GM10248 (cell line): ENCODE measurements at places on chromosomes 7 and 10.

DNA sequence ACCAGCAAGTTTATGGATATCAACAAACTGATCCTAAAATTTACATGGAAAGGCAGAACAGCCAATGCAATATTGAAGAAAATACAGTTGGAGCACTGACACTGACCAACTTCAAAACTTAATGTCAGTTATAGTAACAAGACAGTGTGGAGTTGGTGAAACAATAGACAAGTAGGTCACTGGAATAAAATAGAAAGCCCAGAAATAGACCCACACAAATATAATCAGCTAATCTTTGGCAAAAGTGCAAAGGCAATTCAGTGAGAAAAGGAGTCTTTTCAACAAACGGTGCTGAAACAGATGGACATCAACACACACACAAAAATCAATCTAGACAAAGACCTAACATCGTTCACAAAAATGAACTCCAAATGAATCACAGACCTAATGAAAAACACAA, 13.8 kb downstream of the RSU1 start:
- DNase-seq = no peak

- no peak for DNase-seq
Observed at GRCh38 chr7:28112012-28112411, 68.6 kb downstream of the JAZF1 start.

- DNase-seq = no peak
Observed at GRCh38 chr10:10591715-10592341, 425.8 kb upstream of the CELF2 start.

GRCh38 chr7:132076301-132077035, 499.8 kb downstream of the PLXNA4 start:
- no peak for DNase-seq

- no peak for DNase-seq
Observed at GRCh38 chr7:80273327-80273726, 138.7 kb downstream of the GNAI1 start.

GRCh38 chr7:22853674-22854157, 31.1 kb upstream of the TOMM7 start:
- DNase-seq = no peak

DNA sequence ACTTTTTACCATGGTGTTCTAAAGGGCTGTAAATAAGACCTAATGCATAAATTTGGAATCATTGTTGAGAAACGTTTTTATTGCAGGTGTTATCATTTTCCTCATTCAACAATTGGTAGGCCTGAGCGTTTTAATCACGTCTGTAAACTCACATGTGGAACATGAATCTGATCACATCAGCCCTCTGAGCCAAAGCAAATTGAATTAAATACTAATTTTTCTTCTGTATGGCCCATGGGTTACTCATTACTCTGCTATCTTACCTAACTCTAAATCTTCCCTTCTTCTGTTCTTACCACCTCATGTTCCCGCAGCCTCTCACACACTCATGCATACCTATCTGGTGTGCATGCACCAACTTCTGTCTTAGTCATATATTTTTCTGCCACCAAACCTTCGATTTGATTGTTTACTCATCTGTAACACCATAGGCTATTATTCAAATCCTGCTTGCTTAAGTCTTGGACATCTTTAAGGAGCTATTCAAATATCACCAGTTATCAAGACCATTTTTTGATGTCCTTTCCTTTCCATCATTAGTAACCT, 82.3 kb downstream of the NXPH1 start:
- no peak for DNase-seq

- peak; percentile 48 for DNase-seq
Observed at GRCh38 chr10:93352638-93353383, 129.3 kb downstream of the MYOF start.

DNA sequence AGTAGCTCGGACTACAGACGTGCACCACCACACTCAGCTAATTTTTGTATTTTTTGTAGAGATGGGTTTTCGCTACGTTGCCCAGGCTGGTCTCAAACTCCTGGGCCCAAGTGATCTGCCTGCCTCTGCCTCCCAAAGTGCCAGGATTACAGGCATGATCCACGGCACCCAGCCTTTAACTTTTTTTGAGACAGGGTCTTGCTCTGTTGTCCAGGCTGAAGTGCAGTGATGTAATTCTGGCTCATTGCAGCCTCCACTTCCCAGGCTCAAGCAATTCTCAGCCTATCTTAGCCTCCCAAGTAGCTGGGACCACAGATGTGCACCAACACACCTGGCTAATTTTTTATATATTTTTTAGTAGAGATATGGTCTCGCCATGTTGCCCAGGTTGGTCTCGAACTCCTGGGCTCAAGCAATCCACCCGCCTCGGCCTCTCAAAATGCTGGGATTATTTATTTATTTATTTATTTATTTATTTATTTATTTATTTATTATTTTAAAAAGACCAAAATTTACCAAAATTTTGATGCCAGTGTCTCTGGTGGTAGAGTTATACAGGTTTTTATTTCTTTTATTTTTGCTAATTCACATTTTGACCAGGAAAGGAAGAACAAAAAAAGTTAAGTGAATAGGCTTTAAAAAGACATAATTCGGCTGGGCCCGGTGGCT, 25.0 kb upstream of the ATP6V0A4 start:
- DNase-seq = no peak

GRCh38 chr10:97097084-97097433, 88.7 kb downstream of the SLIT1 start:
- DNase-seq = no peak

- no peak for DNase-seq
Observed at GRCh38 chr10:110872984-110873923, 1.5 kb downstream of the PDCD4 start.

DNA sequence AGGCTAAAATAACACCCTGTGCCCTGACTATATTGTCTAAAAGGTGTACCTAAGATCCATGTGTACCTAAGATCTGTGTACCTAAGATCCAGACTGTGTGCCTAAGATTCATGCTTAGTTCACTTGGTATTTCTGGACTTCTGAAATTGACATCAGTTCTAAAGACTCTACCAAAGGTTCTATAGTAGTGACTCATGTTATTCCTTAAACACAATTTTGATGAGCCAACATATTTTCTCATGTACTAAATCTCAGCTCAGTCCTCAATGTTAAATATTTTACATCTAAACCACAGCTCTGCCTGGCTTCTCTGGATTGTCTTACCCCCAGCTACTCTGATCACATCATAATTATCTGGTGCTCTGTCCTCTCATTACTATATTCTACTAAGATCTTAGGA, 802.3 kb upstream of the SORCS1 start:
- no peak for DNase-seq

DNA sequence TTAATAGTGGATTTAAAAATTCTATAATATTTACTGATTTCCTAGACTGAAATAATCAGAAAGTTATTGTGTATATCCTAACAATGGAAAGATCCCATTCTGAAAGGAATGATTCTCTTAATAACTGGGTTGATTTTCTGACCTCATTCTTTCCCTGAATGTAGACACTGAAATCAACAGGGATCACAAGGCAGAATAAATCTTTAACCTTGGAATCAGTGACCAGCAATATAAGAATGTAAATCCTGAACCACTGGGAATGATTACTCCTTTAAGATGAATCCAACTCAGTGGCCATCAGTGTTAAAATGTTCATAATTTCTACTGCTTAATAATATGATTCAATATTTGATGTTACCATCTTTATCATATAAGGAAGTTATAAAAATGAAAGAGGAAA, 47.6 kb downstream of the ANKRD26 start:
- DNase-seq = no peak

GRCh38 chr7:45145881-45146280, 11.7 kb upstream of the RAMP3 start:
- DNase-seq = no peak

DNA sequence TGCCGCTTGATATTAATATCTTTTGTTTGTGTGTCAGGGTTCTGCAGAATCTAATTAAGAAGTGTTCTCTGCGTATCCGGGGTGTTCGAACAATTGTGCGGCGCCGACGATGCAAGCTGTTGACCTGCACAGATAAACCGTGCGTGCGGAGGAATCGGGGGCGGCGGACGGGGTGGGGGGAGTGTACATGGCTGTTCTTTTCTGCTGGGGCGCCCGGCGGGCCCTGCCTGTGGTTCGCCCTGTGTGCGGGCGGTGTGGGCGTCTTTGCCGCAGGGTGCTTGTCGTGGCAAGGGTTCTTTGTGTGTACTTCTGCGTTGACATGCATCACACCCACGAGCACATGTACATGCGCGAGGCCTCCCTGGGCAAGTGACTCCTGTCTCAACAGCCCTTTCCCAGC, 47.9 kb downstream of the MICALL2 start:
- DNase-seq = no peak

DNA sequence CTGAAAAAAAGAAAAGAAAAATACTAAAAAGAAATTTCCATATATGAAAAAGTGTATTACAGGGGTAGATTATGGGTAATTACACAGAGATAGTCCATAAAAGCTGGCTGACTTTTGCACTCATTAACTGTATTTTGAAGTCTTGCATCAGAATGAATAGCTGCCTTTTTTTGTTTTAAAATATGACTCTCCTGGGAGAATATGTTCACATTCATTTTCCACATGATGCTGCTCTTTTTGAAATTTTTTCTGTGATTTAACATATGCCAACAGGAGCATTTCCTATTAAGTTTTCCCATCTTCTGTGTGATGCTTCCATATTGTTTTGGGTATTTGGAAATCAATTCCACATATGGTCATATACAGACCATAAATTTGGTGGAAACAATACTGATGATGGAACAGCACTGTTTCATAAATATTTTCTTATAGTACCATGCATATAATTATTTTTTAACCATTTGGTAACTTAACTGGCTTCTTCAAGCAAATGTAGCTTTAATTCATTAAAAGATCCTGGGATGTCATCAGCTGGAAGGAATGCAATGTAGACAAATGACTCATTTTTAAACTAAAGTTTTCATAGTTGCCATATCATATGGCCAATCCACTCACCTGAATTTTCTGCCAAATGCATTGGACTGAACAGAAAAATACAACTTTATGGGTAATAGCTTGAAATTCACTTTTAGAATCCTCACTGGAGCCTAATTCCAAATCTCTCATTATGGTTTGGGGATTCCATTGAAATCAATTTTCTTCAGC, 313.9 kb upstream of the GLI3 start:
- DNase-seq = no peak

DNA sequence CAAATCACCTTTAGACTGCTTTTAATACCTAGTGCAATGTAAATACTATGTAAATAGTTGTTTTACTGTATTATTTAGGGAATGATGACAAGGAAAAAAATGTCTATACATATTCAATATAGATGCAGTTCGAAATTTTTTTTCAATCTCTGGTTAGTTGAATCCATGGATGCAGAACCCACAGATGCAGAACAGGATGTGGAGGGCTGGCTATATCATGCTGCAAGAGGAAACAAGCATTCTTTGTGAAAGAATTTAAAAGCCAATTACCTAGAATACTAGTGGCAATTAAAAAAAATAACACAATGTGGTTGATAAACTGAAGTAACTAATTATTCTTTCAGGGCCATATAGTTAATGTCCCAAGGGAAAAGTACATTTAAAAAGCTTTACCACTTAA, 170.4 kb downstream of the ZNF438 start:
- DNase-seq = no peak

GRCh38 chr7:151283302-151283701, 34.8 kb upstream of the SMARCD3 start:
- no peak for DNase-seq

DNA sequence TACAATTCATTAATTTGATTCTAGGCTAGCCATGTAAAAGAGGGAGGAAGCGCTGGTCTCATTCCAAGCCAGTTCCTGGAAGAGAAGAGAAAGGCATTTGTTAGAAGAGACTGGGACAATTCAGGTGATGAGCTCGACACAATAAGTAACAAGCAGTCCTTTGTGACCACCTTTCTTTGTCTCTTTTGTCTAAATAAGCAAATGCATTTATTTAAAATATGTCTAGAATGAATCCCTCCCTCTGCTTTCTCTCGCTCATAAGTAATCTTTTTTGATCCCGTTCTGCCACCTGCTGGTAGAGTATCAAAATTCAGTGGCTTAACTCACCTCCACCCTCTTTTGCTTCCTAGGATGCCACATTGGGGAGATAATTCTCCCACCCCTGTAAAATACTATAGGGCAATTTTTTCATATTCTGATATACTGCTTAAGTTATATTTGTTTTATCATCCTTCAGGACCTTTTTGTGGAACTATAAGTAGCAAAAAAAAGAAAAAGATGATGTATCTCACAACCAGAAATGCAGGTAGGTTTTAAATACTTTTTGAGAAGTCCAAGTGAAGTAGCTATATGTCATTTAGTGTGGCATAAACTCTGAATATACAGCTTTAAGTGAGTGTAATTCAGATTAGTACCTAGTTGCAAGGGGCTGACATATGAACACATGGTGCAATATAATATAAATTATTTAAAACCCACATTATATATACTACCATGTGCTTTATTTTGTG, 91.5 kb downstream of the GSDME start:
- DNase-seq = peak; percentile 36

GRCh38 chr7:29255906-29256692, 61.5 kb downstream of the CHN2 start:
- no peak for DNase-seq

- no peak for DNase-seq
Observed at GRCh38 chr10:28551086-28551485, 18.2 kb downstream of the WAC start.

GRCh38 chr7:15782656-15783055, 96.2 kb upstream of the MEOX2 start:
- DNase-seq = no peak

- DNase-seq = no peak
Observed at GRCh38 chr10:43573250-43574000, 991 bp downstream of the ZNF239 start.

DNA sequence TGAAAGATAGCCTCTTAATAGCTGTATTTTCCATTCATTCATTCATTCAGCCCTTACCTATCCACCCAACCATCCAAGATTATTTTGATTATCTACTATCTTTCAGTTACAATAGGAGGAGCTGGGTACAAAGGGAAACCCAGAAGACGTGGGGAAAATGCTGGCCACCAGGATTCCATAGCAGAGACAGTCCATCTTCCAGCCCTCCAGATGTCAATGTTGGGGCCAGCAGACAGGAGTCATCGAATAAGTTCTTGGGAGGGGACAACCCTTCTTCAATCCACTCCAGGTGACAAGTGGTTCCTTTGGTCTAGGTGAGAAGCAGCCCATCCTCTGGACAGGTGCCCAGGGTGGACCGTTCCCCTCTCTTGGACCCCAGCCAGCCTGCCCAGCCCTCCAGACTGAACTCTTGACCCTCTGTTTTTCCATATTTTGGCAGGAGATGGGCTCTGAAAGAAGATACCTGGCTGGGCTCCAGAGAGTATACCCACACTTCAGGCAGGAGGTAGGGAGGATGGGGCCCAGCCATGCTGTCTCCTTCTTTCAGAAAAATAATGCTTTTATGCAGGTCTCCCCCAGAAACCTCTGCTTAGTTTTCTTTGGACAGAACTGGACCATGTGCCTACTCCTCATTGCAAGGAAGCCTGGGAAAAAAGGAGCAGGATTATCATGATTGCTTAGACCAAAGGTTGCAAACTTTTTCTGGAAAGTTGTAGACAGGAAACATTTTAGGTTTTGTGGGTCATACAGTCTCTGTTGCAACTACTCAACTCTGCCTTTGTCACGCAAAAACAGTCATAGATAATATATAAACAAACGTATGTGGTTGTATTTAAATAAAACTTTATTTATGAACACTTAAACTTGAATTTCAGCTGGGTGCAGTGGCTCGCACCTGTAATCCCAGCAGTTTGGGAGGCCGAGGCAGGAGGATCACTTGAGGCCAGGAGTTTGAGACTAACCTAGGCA, 95.5 kb upstream of the SMNDC1 start:
- no peak for DNase-seq
